Panc1 (cell line): ENCODE measurements at places on chromosomes 5 and 9.

- no peak for DNase-seq
These were observed 7.1 kb downstream of the PRUNE2 start for GRCh38 chr9:76898786-76899185.

DNA sequence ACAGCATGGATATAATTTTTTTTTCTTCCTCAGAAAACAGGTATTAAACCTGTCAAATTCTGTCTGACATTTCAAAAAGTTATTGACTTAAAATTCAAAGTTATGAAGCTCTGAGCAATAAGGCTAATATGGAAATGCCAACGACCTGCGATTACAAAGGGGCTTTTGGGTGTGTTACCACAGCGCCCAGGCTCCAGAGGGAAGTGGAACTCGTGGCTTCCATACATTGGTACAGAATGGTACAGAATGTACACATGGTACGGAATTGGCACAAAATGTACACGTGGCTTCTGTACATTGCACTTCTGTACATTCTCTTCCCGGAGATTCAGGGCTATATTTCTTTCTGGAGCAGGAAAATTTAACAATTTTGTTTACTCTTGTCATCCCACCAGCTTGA is 225.1 kb upstream of the TBCA start:
- DNase-seq = no peak

- no peak for DNase-seq
These were observed 16.0 kb downstream of the TERT start for GRCh38 chr5:1278656-1279442.

DNA sequence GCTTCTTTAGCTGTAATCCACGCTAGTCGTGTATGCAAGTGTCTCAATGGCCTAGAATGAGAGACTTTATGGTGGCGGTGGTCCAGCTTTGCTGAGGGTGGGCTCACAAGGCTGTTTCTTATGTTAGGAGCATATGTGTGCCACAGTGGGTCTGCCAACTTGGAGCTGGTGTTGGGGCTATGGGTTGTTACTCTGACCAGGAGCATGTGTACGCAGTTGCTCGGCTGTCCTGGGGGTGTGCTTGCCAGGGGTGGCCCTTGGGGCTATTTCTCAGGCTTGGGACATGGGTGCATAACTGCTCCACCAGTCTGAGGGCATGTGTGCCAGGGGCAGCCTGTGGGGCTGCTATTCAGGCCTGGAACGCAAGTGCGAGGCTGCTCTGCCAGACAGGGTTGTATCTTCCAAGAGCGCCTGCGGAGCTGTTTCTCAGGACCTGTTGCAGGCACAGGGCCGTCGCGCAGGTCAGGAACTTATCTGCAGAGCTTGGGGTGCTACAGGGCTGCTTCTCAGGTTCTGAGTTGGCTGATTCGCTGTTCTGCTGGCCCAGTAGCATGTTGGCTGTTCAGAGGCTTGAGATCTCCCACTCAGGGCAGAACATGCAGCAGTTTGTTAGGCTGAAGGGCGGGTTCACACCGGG is 187.9 kb upstream of the TLX3 start:
- no peak for DNase-seq

DNA sequence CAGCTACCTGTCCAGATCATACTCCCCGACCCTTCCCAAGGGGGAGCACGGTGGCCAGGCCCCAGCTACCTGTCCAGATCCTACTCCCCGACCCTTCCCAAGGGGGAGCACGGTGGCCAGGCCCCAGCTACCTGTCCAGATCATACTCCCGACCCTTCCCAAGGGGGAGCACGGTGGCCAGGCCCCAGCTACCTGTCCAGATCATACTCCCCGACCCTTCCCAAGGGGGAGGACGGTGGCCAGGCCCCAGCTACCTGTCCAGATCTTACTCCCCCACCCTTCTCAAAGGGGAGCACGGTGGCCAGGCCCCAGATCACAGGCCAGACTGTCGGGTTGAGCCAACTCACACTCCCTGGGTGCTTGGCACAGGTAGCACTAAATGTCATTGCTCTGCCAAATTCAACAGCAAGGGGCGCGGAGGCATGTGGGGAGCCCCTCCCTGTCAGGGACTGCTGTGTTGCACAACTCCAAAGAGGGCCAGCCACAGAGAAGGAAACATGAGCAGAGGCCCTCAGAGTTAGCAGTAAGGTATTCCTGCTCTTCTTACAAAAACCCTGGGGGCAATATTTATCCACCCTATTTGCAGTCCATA is 136.9 kb downstream of the OLFM1 start:
- no peak for DNase-seq

DNA sequence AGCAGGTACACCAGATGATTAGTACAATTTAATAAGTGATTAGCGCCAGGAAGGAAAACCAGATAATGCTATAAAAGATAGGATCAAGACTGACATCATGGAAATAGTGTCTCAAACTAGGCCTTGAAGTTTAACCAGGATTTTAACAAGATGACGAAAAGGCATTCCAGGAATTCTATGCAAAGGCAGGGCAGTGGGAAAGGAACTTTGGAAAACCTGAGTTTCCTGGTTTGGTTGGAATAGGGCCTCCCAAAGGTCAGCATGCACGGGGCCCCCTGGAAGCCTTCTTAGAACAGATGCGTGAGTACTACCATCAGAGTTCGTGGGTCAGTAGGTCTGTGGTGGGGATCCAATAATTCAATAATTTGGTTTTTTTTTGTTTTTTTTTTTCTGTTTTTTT is 935.2 kb upstream of the DMAC1 start:
- DNase-seq = no peak
